ENCODE measurements at places on chromosomes 7 and 10.

DNA sequence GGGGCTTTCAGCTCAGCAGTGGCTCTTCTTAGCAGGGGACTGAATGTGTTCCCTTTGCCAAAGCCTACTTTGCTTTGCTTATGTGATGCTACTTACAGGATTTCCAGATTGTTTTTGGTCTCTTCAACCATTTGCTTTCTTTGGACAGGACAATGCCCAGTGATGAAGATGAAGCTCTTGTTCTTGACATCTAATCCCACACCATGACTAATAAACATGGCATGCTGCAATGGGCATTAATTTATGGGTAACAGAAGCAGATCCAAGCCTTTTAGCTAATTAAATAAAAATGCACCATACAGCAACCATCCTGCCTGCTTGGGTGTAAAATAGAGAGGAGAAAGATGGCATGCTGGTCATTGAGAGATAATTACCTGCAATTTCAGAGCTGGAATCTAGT is 175.5 kb upstream of the ITGB1 start:
- DNase-seq, result peak; percentile 89

- no peak for DNase-seq
Measured at GRCh38 chr10:76197293-76197692, 765.9 kb downstream of the LRMDA start.

- DNase-seq, result no peak
Measured at GRCh38 chr10:133336577-133337369, at the start of gene CALY. Gene CALY (minus strand): TSS chr10:133336896. CDS start chr10:133328989, 7,907 bp downstream.

DNA sequence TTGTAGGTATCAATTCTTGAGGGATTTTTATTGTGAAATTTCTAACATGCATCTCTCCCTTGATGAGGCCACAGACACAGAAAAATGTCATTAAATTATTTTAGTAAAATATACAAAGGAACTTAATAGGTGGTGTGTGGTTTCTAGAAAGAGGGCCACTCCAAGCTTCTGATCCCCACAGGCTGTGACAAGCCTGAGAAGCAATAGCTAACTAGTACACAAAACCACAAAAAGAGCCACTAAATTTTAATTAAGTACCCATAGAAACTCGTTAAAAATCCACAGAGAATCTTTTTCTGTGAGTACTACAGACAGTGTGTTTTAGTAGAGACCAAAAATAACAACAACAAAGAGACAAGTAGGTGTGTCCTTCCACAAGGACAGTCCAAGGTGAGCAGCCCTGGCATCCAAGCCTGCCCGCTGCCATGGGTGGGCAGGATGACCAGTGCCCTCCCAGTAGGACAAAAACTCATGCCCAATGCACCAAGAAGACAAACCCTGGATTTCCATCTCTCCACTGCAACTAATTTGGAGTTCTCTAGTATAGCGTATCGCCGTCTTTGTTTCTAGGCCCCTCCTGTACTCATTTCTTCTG is 81.0 kb downstream of the RNF216 start:
- DNase-seq, result no peak

GRCh38 chr10:11106621-11107374 is 89.1 kb downstream of the CELF2 start:
- DNase-seq, result no peak

- DNase-seq, result peak; percentile 77
Measured at GRCh38 chr7:31883761-31884164, 186.4 kb downstream of the PDE1C start.

- DNase-seq, result no peak
Measured at GRCh38 chr7:149093228-149093627, 2.7 kb upstream of the ZNF786 start.

DNA sequence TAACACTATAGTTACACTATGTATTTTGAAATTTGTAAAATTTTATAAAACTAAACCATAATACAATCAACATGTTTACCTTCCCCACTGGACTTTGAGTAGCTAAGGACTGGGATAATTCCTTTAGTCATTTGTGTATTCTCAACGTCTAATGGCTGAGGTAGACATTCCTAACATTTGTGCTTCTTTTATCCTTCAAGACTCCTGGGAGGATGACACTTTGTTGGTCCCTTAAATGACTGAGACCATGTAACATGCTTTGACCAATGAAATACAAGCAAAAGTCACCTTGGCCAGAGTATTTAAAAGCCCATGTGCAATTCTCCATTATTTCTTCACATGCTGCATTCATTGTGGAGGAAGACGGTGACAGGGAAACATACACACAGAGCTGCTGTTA is 18.5 kb downstream of the RAPGEF5 start:
- no peak for DNase-seq

- no peak for DNase-seq
Measured at GRCh38 chr10:70131560-70131937, 1.1 kb downstream of the AIFM2 start.

- peak; percentile 100 for DNase-seq
Measured at GRCh38 chr10:73495884-73496674, at the start of gene PPP3CB. Gene PPP3CB (minus strand): TSS chr10:73496024. CDS start chr10:73495889, 135 bp downstream.

- no peak for DNase-seq
Measured at GRCh38 chr7:101947899-101948298, 130.5 kb downstream of the CUX1 start.

DNA sequence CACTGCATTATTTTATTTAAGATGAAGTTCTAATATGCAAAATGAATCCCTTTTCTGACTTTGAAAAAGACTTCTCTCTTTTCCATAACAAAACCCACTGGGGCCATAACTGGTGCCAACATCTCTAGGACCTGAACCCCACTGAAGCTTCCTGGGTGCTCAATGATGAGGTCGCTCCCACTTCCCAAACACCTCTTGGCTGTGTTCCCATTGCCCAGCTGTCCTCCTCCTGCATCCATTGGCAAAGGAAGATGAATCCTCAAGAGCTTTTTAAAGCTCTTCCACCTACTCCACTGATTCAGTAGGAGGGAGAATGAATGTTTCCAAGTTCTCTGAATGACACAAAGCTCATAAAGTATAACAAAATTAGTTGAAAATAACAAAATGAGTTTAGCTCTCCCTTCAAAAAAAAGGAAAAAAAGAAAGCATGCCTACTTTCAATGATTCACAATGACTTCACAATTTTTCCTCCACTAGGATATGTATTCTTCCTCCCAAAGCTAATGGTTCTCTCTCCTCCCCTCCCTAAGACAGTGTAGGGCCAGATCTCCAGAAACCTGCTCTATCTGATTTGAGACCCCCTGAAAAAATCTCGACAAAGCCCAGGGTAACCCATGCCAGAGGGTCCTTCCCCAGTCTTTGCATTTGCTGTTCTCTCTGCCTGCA is 64.8 kb downstream of the SORBS1 start:
- no peak for DNase-seq

DNA sequence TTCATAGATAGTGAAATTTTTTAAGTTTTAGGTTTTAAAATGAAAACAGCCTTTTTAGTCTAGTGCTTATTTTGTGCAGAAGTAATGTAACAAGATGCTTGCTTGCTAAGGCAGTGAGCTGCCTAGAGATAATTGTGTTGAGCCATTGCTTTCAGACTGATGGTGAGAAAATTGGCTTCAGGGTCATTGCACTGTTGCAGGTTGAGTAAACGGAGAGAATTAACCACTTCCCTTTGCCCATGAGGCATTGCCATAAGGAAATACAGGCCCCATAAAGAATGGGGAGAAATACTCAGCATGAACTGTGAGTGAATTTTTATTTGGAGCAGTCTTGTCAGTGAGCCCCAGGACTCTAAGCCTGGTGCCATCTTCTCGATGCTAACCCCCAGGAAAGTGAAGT is 140.5 kb downstream of the LRRC4 start:
- no peak for DNase-seq

DNA sequence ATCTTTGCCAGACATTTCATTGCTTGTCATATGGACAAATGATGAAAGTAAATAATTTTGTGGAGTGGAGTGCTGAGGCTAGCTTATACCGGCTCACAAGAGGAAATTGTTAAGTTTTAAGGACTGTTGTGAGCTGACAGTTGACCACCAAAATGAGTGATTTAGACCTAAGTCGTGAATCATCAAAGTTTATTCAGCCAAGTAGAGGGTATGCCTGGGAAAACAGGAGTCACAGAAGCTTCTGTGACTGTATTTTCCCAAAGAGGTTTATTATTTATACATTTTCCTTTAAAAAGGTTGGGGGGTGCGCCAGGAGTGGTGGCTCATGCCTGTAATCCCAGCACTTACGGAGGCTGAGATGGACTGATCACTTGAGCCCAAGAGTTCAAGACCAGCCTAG is 21.8 kb downstream of the MRPS24 start:
- peak; percentile 60 for DNase-seq

DNA sequence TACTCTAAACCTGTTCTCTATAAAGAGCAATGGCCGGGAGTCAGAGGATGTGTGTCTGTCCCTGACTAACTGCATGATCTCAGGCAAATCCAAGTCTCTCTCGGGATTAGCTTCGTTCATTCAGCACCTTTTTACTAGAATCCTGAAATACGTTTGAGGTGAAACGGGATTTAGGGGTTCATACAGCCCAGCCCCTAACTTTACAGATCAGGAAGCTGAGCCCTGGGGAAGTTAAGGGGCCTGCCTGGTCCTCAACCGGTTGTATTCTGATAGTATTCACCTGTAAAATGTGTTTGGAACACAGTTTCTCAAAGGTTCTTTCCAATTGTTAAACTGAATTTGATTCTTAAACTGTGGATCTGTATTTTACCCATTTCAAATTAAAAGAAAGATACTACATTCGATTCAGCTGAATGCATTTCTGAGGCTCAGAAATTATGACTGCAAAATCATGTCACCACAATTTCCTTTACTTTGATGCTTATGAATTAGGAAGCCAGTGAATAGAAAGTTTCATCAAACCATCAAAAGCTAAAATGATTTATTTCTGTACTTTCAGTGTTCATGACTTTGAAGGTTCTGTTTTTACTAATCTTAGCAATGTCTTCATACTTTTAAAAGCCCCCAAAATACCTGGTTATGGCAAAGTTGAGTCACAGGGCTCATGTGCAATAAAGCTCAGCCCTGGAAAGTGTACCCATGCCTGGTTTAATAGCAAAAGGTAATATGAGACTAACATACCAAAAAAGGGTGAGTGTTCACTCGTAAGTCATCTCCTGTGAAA is 28.9 kb upstream of the EZH2 start:
- peak; percentile 67 for DNase-seq

- DNase-seq, result peak; percentile 28
Measured at GRCh38 chr10:51368943-51369342, 294.7 kb downstream of the PRKG1 start.

- peak; percentile 72 for DNase-seq
Measured at GRCh38 chr7:136114966-136115762, 138.0 kb upstream of the MTPN start.

GRCh38 chr10:51786684-51787035 is 87.3 kb upstream of the CSTF2T start:
- no peak for DNase-seq
